HTR-8/SVneo (cell line): ENCODE measurements at places on chromosomes 11 and 22.
A peak's percentile ranks its signal among the peaks of the same experiment; 100 is the strongest.

GRCh38 chr11:66465373-66466224, 1.1 kb upstream of the PELI3 start:
- no peak for DNase-seq

- DNase-seq: no peak
Measured at GRCh38 chr22:22703203-22703570, 58.8 kb downstream of the GGTLC2 start.

DNA sequence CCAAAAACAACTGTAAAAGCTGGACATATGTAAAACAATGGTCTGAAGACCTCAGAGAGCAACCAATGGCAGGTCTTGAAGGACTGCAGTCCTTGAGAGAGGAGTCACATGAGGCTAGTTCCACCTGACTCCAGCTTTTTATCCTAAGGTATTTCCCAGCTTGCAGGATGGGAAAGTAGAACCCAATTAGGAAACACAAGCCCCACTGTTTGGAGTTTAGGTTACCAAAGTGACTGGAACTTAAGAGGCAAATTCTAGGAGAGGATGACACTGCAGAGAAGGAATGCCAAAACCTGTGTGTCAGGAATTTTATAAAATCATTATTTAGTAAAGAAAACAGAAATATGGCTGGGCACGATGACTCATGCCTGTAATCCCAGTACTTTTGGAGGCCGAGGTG, 18.4 kb downstream of the OR2AT4 start:
- peak; percentile 31 for DNase-seq

DNA sequence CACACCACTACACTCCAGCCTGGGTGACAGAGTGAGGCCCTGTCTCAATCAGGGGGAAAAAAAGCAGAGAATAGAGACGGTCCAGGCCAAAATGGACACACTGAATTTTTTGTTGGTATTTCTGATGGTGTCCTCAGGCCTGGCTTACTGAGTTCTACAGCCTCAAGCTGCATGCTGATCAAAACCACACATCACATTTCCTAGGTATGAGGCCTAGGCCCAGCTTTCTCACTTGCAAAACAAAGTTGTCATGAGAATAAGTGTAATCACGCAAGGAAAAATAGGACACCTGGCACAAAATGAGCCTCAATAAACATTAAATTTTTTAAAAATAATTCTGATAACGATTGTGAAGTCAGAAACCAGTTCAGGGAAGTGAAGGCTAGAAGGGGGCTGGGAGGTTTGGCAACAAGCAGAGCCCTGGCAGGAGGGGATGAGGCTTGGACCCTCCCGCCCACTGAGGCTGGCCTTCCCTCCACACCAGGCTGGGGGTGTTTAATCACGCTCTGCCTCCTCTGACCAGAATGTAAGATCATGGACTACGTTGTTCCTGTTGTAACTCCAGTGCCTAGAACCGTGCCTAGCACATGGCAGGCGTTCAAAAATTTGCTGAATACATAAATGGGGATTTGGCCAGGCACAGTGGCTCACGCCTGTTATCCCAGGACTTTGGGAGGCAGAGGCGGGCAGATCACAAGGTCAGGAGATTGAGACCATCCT, 18.1 kb downstream of the PACSIN2 start:
- no peak for DNase-seq

GRCh38 chr11:133441964-133442660, 90.2 kb downstream of the OPCML start:
- DNase-seq: no peak

- DNase-seq: no peak
Measured at GRCh38 chr11:11461473-11461872, 108.4 kb upstream of the CSNK2A3 start.

DNA sequence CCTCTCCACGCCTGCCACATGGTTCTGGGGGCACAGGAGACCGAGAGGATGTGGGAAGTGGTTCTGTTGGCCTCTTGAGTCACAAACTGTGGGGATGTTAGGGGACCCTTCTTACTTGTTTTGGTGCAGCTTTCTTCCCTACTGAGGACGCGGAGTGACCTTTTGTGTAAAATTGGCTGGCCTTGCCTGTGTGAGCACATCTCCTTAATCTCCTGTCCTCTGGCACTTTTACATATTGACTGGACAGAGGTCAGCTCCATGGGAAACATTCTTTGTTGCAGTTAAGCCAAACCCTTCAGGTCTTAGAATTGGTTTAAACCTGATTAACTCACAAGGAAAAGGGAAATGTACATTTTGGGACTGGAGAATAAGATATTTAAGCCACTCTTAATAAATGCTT, 51.2 kb upstream of the TENM4 start:
- DNase-seq: no peak

DNA sequence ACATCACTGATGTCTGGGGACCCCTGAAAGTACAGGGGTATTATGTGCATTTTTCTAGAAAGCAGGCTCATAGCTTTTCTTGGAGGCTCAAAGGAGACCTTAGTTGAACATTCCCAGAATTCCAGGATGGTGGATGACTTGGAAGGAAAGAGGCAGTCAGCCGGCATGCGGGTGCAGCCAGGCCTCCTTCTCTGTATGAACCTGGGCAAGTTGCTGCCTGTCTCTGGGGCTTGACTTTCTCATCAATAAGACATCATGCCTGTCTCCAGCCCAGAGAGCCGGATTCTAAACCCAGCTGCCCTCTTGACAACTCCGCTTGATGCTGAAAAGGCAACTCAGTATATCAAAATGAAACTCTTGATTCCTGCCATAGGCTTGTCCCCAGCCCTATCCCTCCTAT, 12.6 kb downstream of the MS4A15 start:
- DNase-seq: no peak

DNA sequence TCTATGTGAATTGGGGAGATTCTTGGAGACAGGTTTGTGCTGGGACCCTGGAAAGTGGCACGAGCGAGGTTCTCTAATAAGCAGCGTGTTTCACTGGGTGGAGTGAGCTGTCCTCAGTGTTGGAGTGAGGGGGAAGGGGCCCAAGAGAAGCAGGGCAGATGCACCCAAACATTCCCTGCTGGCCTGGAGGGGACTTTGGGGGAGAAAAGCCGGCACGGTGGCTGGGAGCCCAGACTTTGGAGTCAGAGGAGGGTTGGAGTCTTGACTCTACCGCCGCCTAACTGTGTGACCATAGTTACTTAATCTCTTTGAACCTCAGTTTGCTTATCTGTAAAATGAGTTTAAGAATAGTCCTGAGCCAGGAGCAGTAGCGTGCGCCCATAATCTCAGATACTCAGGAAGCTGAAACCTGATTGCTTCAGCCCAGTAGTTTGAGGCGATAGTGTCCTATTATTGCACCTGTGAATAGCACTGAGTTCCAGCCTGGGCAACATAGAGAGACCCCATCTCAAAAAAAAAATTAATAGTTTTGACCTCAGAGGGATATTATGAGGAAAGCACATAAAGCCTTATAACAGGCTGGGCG, 614 bp downstream of the NR1H3 start:
- DNase-seq: no peak

- DNase-seq: no peak
Measured at GRCh38 chr11:102590276-102591049, 34.7 kb downstream of the MMP20 start.

DNA sequence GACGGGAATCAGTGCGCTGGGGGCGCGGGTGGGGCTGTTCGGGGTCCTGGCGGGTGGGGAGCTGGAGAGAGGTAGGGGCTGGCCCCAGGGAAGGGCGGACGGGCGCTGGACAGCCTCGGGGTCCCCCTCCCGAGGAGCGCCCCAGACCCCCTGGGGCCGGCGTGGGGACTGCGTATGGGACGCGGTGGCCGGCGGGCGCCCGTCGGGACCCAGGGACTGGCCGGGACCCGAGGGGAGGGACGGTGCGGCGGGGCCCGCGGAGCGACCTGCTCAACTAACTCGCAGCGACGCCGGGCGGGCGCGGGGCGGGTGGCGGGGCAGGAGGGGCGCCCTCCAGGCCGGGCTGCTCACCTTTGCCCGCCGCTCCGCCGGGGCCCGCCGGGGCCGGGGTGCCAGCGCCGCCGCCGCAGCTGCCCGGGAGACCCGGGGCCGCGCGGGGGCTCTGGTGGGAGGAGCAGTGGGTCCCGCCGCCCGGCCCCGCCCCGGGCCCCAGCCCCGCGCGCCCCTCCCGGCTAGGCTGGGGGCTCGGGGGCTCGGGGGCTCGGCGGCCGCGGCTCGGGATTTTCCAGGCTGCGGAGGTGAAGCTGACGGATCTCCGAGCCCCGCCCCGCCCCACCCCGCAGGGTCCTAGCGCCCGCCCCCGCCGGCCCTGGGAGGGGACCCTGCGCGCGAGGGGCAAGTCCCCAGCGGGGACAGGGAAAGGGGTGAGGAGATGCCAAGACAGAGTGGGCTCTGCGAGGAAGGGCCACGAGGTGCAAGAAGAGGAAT, 12.3 kb downstream of the STARD10 start:
- peak; percentile 73 for DNase-seq

GRCh38 chr11:115893461-115894099, 389.4 kb upstream of the CADM1 start:
- peak; percentile 67 for DNase-seq

GRCh38 chr11:215581-216037, 8.1 kb downstream of the RIC8A start:
- DNase-seq: no peak

- peak; percentile 7 for DNase-seq
Measured at GRCh38 chr22:17876306-17876831, 102.1 kb upstream of the BID start.

- DNase-seq: no peak
Measured at GRCh38 chr11:14645015-14645912, 1.7 kb downstream of the PDE3B start.

- DNase-seq: no peak
Measured at GRCh38 chr11:69512136-69512535, 30.7 kb downstream of the LINC01488 start.
